ENCODE measurements at places on chromosomes 7 and 10.

DNA sequence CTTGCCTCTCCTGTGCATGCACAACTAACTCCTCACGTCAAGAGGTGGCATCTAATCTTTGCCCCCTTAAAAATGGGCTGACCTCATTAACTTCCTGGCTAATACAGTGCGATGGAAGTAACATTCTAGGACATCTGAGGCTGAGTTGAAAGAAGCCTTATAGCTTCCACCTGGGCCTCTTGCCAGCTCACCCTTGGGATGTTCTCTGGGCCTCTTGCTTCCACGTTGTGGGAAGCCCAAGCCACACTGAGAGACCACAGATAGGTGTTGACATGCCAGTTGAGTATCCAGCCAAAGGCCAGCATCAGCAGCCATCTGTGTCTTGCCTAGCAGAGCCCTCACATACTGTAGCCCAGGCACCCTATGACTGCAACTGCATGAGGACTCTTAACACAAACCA lies 60.8 kb upstream of the GDF10 start:
- no peak for DNase-seq

- peak; percentile 36 for DNase-seq
Measured at GRCh38 chr10:102633287-102633686, 11.0 kb upstream of the TRIM8 start.

GRCh38 chr10:34134602-34135001 lies 680.5 kb downstream of the PARD3 start:
- DNase-seq: no peak

DNA sequence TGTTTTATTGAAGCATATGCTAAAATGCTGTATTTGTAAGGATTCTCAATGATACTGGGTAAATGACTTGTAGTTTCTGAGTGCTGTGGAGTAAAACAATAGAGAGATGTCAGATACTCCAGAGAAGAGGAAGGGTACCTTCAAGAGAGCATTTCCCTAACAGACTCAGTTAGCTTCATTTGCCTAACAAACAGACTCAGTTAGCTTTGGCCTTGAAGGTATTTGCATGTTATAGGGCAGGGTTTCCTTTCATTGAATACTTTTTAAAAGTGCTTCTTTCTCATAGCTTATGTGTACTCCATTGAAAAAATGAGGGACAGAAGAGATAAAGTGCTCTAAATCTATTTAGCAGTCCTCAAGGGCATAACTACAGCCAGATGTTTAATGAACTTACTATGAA lies 101.8 kb downstream of the CHN2 start:
- no peak for DNase-seq

GRCh38 chr7:134539380-134540004 lies 9.4 kb upstream of the AKR1B15 start:
- no peak for DNase-seq

GRCh38 chr10:62183442-62183841 lies 85.2 kb downstream of the RTKN2 start:
- DNase-seq: no peak

DNA sequence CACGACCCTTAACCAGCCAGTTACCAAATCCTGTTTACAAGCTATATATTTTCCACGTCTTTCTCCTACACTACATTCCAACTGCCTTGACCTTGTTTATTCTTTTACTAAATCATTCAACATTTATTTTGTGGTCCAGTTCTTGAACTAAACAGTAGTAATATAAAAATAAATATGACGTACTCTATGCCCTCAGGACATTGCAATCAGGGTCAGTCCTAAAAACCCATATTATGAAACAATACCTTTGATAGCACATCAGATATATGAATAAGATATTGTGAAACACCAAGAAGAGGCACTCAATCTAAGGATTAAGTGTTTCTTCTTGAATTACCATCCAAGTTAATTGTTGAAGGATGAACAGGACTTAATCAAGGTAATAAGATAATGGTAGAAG lies 52.5 kb upstream of the WNT16 start:
- no peak for DNase-seq

GRCh38 chr7:147279964-147280374 lies 1163.4 kb downstream of the CNTNAP2 start:
- DNase-seq: no peak

GRCh38 chr7:114567416-114567815 lies 152.8 kb downstream of the FOXP2 start:
- DNase-seq: no peak

DNA sequence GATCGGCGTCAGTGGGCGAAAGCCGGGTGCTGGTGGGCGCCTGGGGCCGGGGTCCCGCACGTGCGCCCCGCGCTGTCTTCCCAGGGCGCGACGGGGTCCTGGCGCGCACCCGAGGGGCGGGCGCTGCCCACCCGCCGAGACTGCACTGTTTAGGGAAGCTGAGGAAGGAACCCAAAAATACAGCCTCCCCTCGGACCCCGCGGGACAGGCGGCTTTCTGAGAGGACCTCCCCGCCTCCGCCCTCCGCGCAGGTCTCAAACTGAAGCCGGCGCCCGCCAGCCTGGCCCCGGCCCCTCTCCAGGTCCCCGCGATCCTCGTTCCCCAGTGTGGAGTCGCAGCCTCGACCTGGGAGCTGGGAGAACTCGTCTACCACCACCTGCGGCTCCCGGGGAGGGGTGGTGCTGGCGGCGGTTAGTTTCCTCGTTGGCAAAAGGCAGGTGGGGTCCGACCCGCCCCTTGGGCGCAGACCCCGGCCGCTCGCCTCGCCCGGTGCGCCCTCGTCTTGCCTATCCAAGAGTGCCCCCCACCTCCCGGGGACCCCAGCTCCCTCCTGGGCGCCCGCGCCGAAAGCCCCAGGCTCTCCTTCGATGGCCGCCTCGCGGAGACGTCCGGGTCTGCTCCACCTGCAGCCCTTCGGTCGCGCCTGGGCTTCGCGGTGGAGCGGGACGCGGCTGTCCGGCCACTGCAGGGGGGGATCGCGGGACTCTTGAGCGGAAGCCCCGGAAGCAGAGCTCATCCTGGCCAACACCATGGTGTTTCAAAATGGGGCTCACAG lies 1.1 kb downstream of the EGFR start:
- DNase-seq: no peak

DNA sequence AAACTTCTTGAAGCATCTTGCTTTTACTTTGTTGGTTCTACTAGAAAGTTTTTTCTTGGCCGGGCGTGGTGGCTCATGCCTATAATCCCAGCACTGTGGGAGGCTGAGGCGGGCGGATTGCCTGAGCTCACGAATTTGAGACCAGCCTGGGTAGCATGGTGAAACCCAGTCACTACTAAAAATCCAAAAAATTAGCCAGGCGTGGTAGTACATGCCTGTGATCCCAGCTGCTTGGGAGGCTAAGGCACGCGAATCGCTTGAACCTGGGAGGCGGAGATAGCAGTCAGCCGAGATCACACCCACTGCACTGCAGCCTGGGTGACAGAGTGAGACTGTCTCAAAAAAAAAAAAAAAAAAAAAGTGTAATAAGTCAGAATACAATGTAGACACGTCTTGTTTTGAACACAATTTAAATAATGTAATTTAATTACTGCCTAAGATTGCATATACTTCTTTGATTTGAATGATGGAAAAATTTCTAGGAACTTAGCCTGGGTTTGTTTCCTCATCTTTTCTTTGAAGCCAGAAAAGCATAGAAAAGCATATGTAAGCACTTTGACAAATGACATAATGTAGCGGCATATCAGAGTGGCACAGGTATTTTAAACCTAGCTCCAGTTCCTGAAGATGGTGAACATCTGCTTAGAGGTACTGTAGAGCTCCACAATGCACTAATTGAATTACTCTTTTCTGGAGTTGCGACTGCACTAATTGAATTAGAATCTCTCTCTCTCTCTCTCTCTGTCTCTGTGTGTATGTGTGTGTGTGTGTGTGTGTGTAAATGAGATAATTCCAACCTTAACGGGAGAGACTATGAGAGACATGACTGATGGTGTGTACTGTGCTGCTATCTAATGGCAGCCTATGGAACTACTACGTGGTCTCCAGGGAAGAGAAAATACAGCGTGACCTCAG lies 87.8 kb downstream of the BTRC start:
- DNase-seq: peak; percentile 81

GRCh38 chr10:625751-626711 lies 63.4 kb downstream of the DIP2C start:
- no peak for DNase-seq

Data from LHCN-M2 (cell line).